ENCODE measurements at places on chromosomes 13 and 19.

GRCh38 chr13:67421475-67421874 lies 191.3 kb upstream of the PCDH9 start:
- no peak for DNase-seq

DNA sequence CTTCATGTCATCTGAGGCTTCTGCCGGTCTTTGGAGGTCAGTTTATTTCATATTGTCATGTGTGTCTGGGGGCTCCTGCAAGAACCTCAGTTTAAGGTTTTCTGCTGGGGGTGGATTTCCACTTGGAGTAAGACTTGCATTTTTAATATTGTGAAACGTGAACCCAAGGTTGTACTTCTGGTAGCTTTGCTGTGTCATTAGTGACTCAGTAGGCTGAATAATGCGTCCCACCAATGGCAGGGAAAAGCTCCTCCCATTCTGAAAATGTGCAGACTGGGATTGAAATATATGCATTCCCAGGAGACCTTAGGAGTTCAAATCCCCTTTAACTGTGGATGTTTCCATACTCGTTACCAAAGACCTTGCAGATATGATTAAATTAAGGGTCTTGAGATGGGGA lies 46.2 kb downstream of the ING1 start:
- DNase-seq = no peak

- no peak for DNase-seq
Observed at GRCh38 chr13:48506092-48506701, 26.7 kb downstream of the RCBTB2 start.

GRCh38 chr13:102628559-102628958 lies 31.8 kb downstream of the TPP2 start:
- no peak for DNase-seq

DNA sequence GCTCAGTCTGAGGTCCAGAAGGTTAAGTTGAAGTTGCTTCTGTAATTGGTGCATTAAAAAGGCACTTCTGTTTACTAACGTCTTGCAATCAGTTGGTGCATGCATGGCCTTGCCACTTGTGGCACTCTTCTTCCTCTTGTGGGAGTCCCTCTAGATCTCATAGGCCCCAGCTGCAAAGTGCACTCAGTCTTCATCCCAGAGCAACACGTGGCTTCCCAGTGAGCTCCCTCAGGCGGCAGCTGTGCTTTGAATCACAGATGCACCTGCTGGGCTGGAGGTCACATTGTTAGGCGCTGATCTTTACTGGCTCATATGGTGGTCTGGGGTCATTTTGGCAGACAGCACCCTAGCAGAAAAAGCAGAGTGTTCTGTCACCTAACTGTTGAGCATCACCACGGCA lies 215.7 kb downstream of the ZNF536 start:
- no peak for DNase-seq

DNA sequence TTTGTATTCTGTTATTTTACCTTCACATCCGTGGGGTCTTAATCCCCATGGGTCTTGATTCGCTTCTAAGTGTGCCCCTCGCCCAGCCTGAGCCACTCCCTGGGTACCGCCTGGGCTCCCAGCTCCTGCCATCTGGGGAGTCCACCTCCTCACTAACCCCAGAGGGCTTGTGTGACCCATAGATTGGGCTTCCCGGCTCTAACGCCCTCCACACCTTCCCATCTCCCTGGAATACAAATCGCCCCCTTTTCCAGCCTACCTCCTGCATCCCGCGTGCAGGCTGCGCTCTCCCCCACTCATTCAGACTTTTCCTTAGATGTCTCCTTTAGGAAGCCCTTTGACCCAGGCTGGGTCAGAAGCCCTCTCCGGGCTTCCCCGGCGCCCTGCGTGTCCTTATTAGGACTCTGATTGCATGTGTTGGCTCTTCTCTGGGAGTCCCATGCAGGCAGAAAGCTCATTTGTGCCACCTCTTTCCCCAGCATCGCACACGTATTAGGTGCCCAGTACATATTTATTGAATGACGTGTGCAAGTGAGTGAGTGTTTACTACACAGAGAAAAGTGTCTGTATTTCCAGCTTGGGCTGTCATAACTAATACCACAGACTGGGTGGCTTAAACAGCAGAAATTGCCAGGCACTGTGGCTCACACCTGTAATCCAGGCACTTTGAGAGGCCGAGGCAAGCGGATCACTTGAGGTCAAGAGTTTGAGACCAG lies 757 bp downstream of the CCDC124 start:
- DNase-seq = no peak

DNA sequence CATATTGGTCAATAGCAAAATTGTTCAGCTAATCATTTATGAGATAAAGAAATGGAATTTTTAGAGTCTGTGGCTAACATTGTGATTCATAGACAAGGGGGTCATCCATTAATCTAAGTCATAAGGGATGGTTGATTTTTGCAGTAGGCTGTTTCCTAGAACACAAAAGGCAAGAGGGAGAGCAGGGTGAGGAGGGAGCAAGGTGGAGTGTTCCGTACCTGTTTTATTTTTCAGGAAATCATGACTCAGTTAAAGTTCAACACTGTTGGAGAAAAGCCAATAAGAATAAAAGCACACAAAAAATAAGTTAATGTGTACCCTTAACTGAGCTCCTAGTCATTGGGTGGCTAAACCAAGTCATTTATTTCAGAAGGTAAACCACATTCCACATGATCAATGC lies 512.4 kb upstream of the ATXN8OS start:
- DNase-seq = no peak

- no peak for DNase-seq
Observed at GRCh38 chr13:102960959-102961358, 105.3 kb downstream of the SLC10A2 start.

GRCh38 chr13:93942016-93942415 lies 537.5 kb downstream of the DCT start:
- DNase-seq = no peak

DNA sequence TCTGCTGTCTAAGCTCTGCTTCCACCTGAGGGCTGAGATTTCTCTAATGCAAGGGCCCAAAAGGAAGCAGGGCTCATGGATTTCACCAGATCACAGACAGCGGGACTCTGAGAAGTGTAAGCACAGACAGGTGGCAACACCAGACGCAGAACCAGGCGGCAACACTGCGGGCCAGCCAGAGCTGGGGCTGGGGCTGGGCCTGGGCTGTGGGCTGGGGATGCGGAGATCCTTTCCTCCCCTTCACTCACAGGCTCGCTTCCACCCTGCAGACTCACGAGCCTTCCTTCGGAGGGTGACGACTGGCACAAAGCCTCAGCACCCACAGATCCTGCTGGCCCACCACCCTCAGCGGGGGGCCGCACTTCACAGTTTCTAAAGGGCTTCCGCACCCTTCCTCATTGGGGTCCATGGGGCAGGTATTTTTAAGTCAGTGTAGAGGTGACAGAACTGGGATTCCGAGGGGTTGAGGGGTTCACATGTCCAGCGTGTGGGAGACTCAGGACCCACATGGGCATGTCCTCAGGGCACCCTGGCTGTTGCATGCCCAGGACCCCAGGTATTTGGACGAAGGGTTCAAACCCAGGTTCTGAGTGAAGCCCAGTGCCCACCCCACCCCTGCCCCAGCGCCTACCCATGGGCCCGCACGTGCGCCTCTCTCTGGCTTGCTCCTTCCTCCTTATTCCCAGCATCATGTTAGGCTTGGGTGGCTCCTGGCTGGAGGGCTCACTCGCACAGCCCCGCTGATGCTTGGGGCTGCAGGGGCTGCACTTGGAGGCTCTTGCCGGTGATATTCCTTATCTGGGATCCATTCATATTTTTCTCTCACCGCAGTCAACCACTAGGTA lies 137.3 kb upstream of the GPR12 start:
- DNase-seq = no peak

- no peak for DNase-seq
Observed at GRCh38 chr19:31263328-31263727, 85.9 kb downstream of the TSHZ3 start.

GRCh38 chr19:51368366-51369282 lies at the start of gene CLDND2:
TSS of gene CLDND2 (minus strand) at chr19:51369003. CDS start at chr19:51368577, 426 bp downstream.
- DNase-seq = no peak

DNA sequence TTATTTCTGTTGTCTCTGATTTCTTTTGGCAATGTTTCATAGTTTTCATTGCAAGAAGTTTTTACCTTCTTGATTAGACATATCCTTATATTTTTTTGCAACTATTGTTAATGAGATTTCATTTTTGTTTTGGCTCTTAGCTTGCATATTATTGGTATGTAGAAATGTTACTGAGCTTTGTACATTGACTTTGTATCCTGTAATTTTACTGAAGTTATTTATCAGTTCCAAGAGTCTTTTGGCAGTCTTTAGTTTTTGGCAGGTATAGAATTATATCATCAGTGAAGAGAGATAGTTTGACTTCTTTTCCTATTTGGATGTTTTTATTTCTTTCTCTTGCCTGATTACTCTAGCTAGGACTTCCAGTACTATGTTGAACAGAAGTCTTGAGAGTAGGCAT lies 375.7 kb downstream of the TDRD3 start:
- no peak for DNase-seq

GRCh38 chr19:13817018-13817614 lies 21.9 kb downstream of the ZSWIM4 start:
- DNase-seq = no peak

- no peak for DNase-seq
Observed at GRCh38 chr19:36420961-36421748, 2.7 kb upstream of the ZFP82 start.

DNA sequence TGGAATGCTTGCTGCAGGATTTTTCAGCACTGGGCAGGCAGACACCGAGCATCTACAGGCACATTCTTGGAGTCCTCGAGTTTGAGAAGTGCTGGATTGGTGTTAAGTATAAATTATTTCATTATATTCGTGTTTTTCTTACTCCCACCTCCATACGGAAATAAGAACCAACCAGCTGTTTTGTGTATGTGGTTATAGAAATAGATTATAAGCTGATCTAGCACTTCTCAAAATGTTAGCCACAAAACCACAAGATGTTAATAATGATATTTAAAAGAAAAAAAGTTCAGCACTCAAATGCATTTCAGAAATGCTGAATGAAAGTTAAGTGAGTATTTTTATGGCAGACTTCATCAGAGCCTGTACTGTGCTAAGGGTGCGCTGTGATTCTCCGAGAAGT lies 24.0 kb upstream of the TEX29 start:
- peak; percentile 5 for DNase-seq

- no peak for DNase-seq
Observed at GRCh38 chr19:16804176-16804575, 25.0 kb upstream of the SIN3B start.

- DNase-seq = no peak
Observed at GRCh38 chr13:99922631-99923404, 48.7 kb downstream of the ZIC5 start.

DNA sequence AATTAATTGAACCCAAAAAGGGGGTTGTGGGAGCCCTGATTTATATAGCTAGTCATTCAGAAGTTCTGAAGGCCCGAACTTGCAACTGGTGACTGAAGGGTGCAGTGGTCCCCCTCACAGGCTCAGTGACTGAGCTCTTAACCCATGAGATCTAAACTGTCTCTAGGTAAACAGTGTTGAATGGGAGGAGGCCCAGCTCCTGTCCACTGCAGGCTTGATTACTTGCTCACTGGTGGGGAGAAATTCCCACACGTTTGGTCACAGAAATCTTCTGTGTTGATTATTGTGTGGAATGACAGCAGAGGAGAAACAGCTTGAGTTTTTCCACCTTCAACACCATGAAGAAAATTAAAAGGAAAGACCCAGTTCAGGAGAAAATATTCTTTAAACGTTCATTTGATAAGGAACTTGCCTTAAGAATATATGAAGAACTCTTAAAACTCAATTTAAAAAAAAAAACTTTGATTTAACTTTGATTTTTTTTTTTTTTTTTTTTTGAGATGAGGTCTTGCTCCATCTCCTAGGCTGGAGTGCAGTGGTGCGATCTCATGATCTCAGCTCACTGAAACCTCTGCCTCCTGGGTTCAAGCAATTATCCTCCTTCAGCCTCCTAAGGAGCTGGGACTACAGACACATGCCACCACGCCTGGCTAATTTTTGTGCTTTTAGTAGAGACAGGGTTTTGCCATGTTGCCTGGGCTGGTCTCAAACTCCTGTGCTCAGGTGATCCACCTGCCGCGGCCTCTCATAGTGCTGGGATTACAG lies 249.3 kb downstream of the UQCRFS1 start:
- DNase-seq = no peak

GRCh38 chr19:57037556-57037955 lies 82.2 kb upstream of the USP29 start:
- no peak for DNase-seq

GRCh38 chr13:33110713-33111413 lies 94.6 kb downstream of the KL start:
- no peak for DNase-seq

DNA sequence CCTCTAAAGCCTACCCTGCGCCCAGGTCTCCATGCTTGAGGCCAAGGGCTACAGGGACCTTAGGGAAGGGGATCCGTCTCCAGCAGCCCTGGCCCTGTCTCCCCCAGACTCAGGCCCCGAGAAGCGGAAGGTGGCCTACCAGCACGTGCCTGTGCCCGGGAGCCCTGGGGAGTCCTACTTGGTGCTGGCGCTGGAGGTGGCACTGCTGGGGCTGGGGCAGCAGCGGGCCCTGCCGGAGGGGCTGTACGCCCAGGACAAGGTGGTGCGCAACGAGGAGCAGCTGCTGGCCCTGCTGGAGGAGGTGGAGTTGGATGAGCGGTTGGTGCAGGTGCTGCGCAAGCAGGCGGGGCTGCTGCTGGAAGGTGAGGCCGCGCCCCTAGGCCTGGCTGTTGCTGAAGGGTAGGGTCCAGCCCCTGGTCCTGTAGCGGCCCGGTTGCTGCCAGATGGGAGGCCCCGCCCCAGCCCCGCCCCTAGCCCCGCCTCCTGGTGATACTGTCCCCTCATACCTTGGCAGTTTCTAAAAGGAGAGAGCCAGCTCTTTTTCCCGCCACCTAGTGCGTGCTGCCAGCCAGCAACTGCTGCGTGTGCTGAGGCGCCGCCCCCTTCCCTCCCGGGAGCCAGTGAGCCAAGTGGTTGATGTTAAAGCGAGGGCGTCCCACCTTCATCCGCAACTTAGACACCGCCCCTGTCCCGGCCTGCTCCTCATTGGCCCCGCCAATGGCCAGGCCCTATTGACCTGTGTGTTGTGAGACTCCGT lies 22.6 kb downstream of the ZSWIM4 start:
- no peak for DNase-seq

- peak; percentile 22 for DNase-seq
Observed at GRCh38 chr19:16628984-16629691, 1.1 kb upstream of the MED26 start.

DNA sequence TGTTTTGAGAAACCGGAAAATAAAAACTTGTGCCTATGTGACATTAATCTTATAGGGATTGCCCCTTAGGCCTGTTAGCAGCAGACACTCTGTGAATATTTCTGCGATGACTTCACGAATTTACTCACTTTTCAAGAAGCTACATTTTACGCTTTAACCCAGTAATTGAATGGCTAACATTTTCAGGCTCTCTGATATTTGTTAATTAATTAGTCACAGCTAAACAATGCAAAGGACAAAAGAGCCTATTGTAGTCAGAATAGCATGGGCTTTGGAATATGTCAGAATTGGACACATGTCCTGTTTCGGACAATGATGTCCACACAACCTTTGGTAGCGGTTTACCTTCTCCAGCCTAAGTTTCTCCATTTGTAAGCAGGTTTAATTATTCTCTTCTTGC lies 506.6 kb downstream of the EFNB2 start:
- DNase-seq = no peak

- DNase-seq = no peak
Observed at GRCh38 chr13:63481334-63481733, 2065.7 kb upstream of the PCDH20 start.
